ENCODE measurements at places on chromosomes 1 and 21. TPM values are rescaled to one million over a fixed set of nuclear protein-coding genes. Genes with fewer than 3 reads are reported as not detected.

The FASLG gene
- 4.5 TPM for total RNA-seq

The TESK2 gene
- 5.8 TPM for total RNA-seq

GRCh38 chr1:117562581-117563491 is 43.0 kb upstream of the TENT5C start:
- H3K27me3 ChIP-seq, result peaks cover 5% of the 10 kb centered on the region
- no peak for DNase-seq
- H3K4me1 ChIP-seq, result peaks cover 4% of the 10 kb centered on the region
- H3K36me3 ChIP-seq, result no peaks in the 10 kb centered on the region
- H3K4me3 ChIP-seq, result no peak overlapping the region
- H3K27ac ChIP-seq, result no peak overlapping the region

GRCh38 chr1:150321826-150322166 is 463 bp downstream of the PRPF3 start:
- peak overlapping the region; percentile 98 for H3K4me3 ChIP-seq
- no peak for DNase-seq
- peaks cover 23% of the 10 kb centered on the region for H3K4me1 ChIP-seq
- H3K36me3 ChIP-seq, result peaks cover 13% of the 10 kb centered on the region
- peak overlapping the region; percentile 99 for H3K27ac ChIP-seq

DNA sequence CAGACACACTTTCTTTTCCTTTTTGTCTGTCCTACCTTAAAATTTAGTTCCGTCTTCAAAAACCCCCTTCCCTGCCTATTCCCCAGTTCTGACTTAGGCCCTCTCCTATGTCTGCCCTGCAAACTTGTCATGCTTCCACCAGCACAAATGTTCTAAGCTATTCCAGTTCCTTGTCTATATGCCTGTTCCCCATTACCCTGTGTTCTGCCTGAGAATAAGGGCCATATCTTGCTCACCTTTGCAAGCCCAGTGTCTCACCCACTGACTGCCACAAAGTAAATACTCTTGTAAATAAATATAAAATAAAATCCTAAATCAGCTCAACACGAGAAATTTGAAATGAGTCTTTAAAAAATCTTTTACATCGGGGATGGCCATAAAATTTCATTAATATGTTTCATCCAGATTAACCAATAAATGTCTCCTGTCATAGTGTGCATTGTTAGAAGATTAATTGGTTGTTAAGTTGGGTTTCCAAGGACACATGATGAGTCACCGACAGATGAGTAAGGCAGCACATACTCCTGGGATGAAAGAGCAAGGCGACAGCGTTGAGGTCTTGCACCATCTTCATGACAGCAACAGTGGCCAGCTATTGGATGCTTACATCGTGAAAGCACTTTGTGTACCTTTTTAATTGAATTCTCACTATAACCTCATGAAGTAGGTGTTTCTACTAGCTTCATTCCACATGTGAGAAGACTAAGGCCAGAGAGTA is 92.6 kb upstream of the NGF start:
- H3K27me3 ChIP-seq, result peaks cover 2% of the 10 kb centered on the region
- H3K36me3 ChIP-seq, result no peaks in the 10 kb centered on the region
- H3K4me3 ChIP-seq, result no peak overlapping the region
- no peak for DNase-seq
- no peaks in the 10 kb centered on the region for H3K4me1 ChIP-seq

GRCh38 chr21:37269481-37269880 is 2.3 kb upstream of the VPS26C start:
- DNase-seq, result no peak
- H3K4me3 ChIP-seq, result no peak overlapping the region
- H3K27me3 ChIP-seq, result peaks cover 9% of the 10 kb centered on the region
- H3K36me3 ChIP-seq, result peaks cover 14% of the 10 kb centered on the region

The PIK3R3 gene
- 3.4 TPM for total RNA-seq

DNA sequence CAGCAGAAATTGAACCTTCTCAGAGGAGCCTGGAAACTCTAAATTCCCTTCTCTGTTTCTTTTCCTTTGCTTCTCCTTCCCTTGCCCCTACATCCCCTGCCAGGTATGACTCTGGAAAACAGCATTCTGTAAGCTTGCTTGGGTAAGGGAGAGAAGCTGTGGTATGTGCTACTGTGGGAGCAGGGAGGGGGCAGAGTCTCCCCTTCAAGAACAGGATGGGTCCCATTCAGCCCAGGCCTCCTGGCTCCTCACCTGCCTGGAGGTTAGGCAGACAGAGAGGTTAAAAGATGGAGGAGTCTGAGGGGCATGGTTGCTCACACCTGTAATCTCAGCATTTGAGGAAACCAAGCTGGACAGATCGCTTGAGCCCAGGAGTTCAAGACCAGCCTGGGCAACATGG is 40.6 kb upstream of the UBE2U start:
- DNase-seq, result no peak
- H3K4me1 ChIP-seq, result no peaks in the 10 kb centered on the region
- no peak overlapping the region for H3K4me3 ChIP-seq
- no peak overlapping the region for H3K27ac ChIP-seq

DNA sequence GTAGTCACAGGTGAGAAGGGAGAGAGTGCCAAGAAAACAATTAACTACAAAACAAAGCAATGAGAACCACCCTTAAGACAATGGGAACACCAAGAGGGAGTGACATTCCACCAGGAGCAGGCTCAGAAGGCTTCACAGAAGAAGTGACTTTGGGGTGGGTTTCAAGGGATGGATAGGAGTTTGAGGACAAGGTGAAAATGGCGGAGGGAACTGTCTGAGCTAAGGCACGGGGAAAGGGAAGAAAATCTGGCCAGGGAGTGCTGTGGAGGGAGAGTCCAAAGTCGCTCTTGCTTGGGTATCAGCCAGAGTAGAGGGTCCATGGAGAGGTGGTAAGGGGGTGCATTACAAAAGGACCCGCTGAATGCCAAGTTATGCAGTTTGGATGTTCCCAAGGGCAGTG is 87.3 kb downstream of the CAMK2N1 start:
- H3K4me3 ChIP-seq, result no peak overlapping the region
- peaks cover 47% of the 10 kb centered on the region for H3K27me3 ChIP-seq
- H3K27ac ChIP-seq, result no peak overlapping the region
- H3K4me1 ChIP-seq, result no peaks in the 10 kb centered on the region
- H3K36me3 ChIP-seq, result no peaks in the 10 kb centered on the region

- no peak overlapping the region for H3K27ac ChIP-seq
- H3K27me3 ChIP-seq, result no peaks in the 10 kb centered on the region
- no peaks in the 10 kb centered on the region for H3K36me3 ChIP-seq
- no peak for DNase-seq
- no peak overlapping the region for H3K4me3 ChIP-seq
Observed at GRCh38 chr1:82018319-82018718, 217.6 kb downstream of the ADGRL2 start.

Data from activated naive CD8-positive, alpha-beta T cell treated with anti-CD3 and anti-CD28 coated beads, Interleukin-2, amount 10 ng/mL, durations not matched to agents 7 days and 5 days (primary cell).